ENCODE measurements at places on chromosomes 2 and 18. TPM values are rescaled to one million over a fixed set of nuclear protein-coding genes. Genes with fewer than 3 reads are reported as not detected.
A peak's percentile ranks its signal among the peaks of the same experiment; 100 is the strongest.

GRCh38 chr2:188725746-188726360, 248.3 kb upstream of the COL3A1 start:
- DNase-seq, result peak; percentile 41

DNA sequence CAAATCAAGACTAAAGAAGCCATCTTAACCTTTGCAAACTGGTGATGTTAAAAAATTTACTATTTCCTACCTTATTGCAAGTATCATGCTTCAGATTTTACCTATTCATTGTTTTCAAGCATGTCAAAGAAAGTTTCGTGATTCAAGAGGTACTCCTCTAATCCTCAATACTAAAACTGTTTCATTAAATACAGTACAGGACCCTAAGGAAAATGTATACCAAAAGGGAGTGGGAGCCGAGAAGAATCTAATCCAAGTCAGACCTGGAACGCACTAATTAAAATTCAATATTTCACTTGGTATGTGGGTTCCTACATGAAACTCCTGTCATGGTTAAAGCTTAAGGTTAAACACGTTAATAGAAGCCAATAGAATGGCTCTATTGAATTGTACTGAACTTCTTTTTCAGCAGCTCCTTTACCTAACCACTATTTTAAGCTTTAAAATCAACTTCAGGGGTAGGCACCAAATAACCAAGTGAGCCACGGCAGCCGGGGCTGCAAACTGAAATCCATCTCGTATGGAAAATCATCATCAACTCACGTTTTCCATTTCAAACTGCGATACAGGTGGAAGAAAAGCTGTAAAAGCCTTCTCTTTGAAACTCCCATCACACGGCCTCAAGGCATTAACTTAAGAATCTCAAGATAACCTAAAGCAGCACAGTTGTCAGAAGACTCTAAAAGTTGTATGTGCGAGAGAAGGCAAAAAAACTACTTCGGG, 188.8 kb downstream of the ZEB2 start:
- DNase-seq, result peak; percentile 26

GRCh38 chr2:239820836-239821693, 204.1 kb downstream of the NDUFA10 start:
- DNase-seq, result no peak

- no peak for DNase-seq
These were observed 35.8 kb upstream of the ZNF804A start for GRCh38 chr2:184562532-184562931.

DNA sequence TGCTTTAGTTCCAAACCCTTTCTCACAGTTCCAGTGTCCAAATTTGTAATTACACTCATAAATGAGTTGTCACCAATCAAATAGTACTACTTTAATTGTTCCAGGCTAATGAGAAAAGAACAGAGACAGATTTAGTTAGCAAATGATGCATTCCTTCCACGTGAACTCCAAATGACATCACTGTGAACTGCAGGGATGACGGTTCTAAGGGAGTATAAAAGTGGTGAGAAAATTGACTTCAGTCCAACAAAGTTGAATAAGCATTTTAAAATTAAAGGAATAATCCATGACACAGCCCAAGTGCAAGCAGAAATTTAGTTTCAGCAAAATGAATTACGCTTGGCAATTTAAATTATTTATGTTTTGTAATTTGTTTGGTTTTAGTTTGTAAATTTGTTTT, 102.0 kb upstream of the LRATD1 start:
- DNase-seq, result no peak

GRCh38 chr18:76855594-76855993, 33.2 kb downstream of the ZNF236 start:
- no peak for DNase-seq

DNA sequence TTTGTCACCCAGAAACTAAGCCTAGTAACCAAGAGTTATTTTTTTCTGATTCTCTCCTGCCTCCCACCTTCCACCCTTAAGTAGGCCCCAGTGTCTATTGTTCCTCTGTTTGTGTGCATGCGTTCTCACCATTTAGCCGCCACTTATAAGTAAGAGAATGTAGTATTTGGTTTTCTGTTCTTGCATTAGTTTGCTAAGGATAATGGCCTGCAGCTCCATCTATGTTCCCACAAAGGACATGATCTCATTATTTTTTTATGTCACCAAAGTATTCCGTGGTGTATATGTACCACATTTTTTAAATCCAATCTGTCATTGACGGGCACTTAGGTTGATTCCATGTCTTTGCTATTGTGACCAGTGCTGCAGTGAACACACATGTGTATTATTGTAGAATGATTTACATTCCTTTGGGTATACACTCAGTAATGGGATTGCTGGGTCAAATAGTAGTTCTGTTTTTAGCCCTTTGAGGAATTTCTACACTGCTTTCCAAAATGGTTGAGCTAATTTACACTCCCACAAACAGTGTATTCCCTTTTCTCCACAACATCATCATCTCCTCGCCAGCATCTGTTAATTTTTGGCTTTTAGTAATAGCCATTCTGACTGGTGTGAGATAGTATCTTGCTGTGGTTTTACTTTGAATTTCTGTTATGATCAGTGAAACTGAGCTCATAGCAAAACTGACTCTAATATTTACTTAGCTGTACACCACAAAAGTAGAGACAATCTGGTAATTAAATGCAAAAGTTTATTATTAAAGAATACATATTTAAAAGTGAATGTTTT, 660.1 kb upstream of the SLC8A1 start:
- no peak for DNase-seq

GRCh38 chr2:112201696-112202430, 53.0 kb downstream of the ZC3H8 start:
- DNase-seq, result no peak

GRCh38 chr2:50712569-50712968, 319.4 kb downstream of the NRXN1 start:
- DNase-seq, result no peak

GRCh38 chr2:220002699-220003098, 375.3 kb downstream of the SLC4A3 start:
- DNase-seq, result no peak

GRCh38 chr2:166184789-166185188, 57.0 kb upstream of the SCN1A start:
- DNase-seq, result peak; percentile 56

GRCh38 chr2:117621326-117621725, 193.2 kb upstream of the DDX18 start:
- no peak for DNase-seq

DNA sequence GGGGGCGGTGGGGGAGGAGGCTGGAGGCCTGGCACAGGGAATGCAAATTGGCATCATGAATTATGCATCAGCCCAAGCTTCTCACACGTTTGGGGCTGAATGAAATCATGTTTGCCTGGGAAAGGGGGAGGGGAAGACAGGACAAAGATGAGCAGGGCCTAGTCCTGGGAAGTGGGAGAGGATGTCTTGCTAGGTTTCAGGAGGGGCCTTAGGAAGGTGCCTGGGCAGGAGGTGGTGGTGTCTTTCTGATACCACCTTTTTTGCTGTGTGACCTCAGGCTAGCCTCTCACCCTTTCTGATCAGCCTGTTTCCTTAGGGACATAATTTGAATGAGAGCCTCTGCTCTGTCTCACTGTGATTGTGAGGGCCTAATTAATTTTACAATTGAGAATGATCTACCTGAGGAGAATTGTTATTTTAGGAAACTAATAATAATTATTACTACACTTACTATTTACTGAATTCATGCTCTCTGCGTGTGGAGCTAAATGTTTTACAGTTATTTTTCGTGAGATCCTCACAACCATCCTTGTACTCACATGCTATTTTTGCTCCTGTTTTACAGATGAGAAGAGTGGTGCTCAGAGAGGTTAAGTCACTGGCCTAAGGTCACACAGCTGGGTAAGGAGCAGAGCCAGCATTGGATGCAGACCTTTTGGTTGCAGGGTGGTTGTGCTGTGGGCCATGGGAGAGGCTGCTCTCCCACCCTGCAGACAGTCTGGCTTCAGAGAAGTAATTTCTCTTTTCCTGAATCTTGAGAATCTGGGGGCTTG, 39.6 kb downstream of the INHBB start:
- DNase-seq, result peak; percentile 56

DNA sequence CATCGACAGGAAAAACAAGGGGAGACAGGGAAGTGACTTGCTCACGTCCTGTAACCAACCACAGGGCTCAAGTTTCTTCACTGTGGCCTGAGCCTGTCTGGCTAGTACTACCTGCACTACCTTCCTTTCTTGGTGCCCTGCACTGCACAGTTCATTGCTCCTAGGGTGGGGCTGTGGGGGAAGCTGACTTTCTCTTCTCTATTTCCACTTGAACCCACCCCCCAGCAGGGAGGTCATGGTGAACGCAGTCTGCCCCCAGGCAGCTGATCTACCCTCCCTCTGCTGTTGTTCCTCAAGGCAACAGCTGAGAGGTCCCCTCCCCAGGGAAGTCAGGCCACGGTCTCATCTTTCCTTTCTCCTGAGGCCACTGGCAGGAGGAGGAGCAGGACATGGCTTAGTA, 532.1 kb downstream of the SOX11 start:
- DNase-seq, result no peak

Gene DNER
- 8.8 TPM for total RNA-seq

Gene CREG2
- 0.12 TPM for total RNA-seq

Gene TMEM178A
- total RNA-seq, result 17.4 TPM

Gene KCNF1
- total RNA-seq, result 0.70 TPM

Gene AMER3
- total RNA-seq, result 0.49 TPM
